Thoracic aorta (tissue), 2 donors: ENCODE measurements at places on chromosomes 7 and 10. TPM values are rescaled to one million over a fixed set of nuclear protein-coding genes. Genes with fewer than 3 reads are reported as not detected.

- DNase-seq = no peak
These were observed 43.7 kb downstream of the ITGB8 start for GRCh38 chr7:20374399-20374798.

GRCh38 chr7:146781352-146782116, 664.9 kb downstream of the CNTNAP2 start:
- no peak for DNase-seq

COL1A2 gene
- total RNA-seq = 1,117 TPM

WEE2 gene
- total RNA-seq = not detected

GRCh38 chr10:90451283-90451682, 406.6 kb downstream of the HTR7 start:
- DNase-seq = no peak

DNA sequence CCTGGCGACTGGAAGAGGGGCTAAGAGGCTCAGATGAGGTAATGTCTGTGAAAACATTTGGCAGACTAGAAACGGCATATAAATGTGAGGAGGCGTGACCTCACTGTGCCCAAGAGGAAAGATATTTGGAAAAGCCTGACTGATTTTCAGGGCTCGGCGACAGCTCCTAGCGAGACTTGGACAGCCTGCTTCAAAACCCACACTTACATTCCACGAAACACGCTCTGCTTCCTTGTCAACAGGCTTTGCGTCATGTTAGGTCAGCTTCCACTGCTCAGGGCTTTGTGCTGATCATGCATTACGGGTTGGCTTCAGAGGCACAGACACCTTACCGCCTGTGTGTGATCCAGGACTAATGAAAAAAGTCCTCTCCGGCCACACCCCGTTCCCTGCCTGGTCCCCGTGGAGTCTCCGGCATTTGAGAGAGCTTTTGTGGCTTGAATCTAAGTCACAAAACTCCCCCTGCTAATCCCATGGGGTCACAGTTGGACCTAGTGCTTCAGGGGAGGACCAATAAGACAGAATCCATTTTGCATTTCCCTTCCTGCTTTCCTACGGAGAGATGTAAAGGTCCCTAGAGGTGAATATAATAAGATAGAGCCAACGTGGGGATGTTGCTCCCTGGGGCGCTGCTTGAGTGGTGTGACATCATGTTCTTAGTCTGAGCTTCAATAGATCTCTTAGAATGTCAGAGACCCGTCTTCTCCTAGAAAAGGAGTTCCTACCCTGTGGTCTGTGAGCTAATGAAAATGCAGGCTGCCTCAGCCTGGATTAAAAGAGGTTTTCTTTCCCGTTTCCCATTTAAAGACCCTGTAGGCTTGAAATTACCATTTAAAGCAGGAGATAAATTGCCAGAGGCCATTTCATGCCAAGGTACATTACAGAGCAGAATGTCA, 25.5 kb downstream of the FGFBP3 start:
- DNase-seq = peak; percentile 15

GRCh38 chr7:1021366-1021765, 23.0 kb upstream of the GPR146 start:
- no peak for DNase-seq

OR2A1 gene
- total RNA-seq = 0.14 TPM

DNA sequence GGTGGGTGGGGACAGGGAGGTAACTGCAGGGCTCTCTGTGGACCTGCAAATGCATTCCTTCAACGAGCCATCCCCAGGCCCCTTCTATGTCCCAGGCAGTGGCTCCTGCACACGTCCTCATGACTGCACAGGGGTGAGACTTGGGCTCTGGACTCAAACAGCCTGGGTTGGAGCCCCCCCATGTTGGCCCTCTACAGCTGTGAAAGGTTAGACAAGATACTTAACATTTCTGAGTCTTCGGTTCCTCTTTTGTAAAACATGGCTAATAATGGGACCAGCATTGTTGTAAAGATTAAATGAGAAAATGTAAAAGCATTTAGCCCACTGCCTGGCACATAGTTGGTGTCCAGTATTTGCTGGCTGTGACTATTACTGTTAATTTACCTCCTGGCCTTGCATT, 41.8 kb downstream of the CHST3 start:
- DNase-seq = no peak

OR9A2 gene
- not detected for total RNA-seq
